ENCODE measurements at places on chromosomes 12 and 14.
A peak's percentile ranks its signal among the peaks of the same experiment; 100 is the strongest.

GRCh38 chr12:72304751-72305150, 32.6 kb downstream of the TRHDE start:
- DNase-seq: no peak

DNA sequence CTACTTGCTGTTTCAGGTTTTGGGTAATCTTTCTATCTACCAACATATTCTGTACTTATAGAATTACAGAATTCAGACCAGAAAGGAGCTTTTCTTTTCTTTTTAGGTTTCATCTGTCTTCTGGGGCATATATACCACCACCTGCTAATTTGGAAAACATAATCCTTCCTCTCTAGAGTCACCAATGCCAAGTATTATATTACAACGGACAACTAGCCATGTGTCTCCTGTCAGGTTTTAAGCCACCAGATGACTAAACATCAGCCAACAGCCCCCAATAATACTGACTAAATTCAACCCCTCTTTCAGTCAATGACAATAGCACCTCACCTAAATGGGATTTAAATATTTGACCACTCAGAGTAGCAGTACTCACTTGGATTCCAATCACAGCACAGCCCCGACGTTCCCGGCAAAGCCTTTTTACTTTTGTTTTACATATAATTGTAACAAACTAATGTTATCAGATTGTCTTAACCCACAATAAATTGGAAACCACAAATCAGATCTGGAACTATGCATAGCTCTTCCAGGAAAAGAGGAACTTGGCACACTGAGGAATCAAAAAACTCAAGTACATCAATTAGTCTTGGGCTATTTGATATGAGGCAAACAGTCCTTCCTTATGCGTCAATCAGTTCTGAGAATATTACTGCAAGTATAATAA, 13.5 kb downstream of the SLC11A2 start:
- DNase-seq: no peak

DNA sequence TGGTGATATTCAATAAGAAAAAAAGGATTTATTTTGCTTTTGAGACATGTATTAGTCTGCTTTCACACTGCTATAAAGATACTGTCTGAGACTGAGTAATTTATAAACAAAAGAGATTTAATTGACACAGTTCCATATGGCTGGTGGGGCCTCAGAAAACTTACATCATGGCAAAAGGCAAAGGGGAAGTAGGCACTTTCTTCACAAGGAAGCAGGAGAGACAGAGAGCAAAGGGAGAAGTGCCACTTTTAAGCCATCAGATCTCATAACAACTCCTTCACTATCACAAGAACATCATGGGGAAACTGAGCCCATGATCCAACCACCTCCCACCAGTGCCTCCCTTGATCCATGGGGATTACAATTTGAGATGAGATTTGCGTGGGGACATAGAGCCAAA, 43.9 kb downstream of the BHLHE41 start:
- DNase-seq: no peak

GRCh38 chr14:94974422-94974821, 182.9 kb downstream of the DICER1 start:
- no peak for DNase-seq

- DNase-seq: peak; percentile 35
Observed at GRCh38 chr12:41932470-41932991, 212.1 kb downstream of the GXYLT1 start.

- no peak for DNase-seq
Observed at GRCh38 chr12:6368906-6369525, 6.3 kb downstream of the SCNN1A start.

DNA sequence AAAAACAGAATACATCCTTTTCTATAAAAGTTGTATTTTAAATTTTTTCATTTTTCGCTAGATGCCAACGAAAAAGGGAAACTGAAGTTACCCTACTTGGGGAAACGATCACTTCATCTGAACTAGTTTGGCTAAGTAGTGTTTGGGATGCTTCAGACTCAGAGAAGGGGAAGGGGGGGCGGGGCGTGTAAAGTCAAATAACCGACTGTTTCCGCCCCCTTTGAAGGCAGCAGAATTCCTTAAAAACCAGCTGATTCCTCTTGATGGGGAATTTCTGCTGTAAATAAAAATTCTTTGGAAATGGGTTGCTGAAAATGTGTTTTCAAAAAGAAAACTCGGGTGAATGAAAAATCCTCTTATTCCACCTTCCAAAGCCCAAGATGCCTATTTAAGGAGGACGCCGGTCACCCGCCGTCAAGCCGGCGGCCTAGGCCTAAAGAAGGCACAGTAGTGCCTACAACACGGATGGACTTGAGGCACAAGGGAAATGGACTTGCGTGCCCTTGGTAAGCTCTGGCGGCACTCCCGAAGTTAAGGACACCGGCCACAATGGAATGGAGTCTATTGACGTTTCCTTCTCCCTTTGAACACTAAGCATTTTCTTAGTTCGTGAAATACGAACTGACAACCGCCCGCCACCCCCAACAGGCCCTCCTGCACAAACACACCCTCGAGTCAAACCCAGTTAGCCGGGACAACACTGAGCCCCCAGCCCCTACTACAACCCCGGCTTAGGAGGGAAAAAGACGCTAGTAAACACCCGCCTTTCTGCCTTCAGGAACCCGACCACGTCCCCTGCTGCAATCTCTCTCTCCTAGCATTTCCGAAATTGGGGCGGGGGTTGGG, 1.9 kb downstream of the ATXN2 start:
- peak; percentile 55 for DNase-seq

- DNase-seq: no peak
Observed at GRCh38 chr12:39389399-39390150, 53.3 kb downstream of the KIF21A start.

DNA sequence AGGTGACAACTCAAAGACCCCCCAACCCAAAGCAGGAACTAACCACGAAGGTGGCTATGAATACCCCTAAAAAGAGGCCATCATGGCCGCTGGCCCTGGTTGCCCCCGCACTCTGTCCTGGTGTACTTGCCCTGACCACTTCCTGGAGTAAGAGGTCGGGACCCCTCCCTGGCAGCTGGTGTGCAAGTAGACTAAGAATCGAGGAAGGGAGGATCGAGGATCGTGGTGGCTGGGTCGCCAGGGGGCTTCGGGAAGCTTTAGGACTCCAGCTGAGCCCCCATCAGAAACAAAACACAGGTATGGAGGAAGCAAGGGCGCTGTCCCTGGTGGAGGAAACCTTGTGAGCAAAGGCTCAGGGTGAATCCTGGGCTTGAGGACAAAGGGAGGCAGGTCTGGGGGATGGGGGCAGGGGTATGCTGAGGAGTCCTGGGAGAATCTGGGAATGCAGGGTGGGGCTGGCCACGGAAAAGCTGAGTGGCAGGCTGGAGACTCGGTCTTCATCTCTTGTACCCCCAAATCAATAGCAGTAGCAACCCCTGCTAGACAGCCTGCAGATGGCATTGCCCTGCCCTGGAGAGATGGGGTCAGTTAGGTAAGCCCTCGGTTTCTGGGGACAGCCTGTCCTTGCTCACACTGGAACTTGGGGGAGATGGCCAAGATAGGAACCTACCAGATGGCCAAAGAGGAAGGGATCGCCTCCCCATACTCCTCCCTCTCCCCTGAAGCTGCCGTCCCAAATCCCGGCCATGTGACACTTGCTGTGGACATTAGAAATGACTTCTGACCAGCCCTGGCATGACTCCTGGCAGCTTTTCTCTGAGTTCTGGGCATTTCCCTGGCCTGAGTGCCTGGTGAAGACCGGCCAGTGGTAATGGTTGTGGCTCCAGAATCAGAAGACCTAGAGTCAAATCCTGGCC, 45.3 kb upstream of the ESRRB start:
- no peak for DNase-seq

DNA sequence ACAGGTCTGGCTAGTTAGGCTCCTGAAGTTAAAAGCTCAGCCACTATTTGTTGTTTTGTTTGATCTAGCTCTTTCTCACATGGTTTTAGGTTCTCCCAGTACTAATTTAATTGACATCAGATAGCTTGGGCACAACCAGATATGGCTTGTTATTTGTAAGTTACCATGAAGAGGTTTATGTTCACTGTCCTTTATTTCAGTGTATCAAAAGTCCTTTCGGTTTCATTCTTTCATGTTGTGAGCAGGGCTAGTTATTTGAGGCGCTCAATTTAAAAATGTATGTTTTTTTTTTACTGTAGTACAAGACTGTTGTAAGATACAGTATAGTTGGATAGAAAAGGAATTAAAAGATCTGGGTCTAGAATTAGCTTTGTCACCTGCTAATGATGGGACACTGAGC, 7.0 kb downstream of the GPX2 start:
- DNase-seq: no peak

DNA sequence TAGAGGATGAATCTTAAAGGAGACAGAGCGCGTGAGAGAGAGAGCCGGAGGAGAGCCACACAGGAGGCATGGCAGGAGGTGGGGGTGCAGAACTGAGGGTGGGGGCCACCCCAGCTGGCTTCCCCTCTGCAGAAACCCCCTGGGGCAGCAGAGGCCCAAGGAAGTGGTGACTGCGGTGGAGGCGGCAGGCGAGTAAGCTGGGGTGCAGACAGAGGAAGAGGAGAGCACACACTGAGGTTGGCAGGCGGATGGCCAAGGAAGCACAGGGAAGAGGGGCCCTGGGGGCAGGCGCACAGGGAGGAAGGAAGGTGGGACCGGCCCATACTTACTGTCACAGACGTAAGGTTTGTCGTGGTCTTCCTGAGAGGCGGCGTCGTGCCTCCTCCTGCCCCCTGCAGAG, 179.8 kb downstream of the DPF3 start:
- no peak for DNase-seq
